ENCODE measurements at places on chromosomes 12 and 14.

DNA sequence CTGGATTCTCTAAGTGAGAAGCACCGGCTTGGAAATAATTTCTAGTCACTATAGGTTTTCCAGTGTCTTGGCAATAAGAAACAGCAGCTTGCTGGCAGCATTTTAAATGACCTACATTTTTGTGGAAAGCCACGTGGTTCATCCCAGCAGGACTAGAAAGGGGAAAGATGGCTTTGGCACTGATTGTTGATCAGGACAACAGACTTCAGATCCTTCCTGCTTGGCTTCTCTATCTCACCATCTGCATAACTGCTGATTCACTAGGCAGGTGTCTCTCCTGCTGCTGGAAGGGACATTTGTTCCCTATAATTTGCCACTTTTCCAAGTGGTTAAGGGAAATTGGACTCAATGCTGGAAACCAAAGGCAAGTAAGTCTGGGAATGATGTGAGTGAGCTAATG, 131.0 kb downstream of the TTC8 start:
- DNase-seq = peak; percentile 60

GRCh38 chr12:44889926-44890325, 13.8 kb upstream of the NELL2 start:
- no peak for DNase-seq

GRCh38 chr12:77746096-77746495, 84.6 kb upstream of the NAV3 start:
- DNase-seq = no peak

- no peak for DNase-seq
Observed at GRCh38 chr14:68593806-68594536, 198.9 kb downstream of the ZFP36L1 start.

- no peak for DNase-seq
Observed at GRCh38 chr12:13583630-13584029, 387.1 kb downstream of the EMP1 start.

- DNase-seq = peak; percentile 62
Observed at GRCh38 chr12:120761519-120761934, 35.9 kb downstream of the ACADS start.

DNA sequence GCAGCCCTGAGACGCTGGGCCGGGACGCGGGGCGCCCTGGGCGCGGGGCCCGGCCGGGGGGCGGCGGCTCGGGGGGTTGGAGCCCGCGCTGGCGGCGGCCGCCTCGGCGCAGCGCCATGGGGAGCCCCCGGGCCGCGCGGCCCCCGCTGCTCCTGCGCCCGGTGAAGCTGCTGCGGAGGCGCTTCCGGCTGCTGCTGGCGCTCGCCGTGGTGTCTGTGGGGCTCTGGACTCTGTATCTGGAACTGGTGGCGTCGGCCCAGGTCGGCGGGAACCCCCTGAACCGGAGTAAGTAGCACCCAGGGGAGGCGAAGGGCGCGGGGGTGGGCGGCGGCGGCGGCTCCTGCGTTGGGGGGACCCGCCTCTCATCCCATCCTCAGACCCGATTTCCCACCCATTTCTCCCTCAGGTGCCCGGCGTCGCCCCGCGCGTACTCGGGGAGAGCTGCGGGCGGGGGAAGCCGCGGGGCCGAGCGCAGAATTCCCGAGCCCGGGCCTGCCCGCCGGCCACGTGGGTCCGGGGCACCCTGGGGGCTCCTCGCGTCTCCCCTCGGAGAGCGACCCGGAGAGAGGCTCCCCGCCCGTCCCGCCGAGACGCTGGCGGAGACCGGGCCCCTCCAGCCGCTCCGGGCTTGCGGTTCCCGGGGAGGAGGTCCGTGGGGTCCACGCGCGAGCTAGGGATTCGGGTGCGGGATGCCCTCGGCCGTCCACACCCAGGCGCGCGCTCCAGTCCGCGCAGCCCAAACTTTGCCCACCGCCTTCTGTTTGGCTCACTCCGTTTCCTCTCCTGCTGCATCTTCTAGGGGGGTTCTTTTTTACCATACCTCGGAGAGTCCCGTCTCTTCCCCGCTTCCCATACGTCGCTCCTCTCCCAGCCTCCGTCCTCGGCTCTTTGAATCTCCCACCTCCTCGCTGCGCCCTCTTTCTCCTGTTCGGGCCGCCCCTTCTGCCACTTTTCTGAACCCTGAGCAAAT, 807 bp downstream of the B4GALNT3 start:
- peak; percentile 45 for DNase-seq

GRCh38 chr12:19992311-19992710, 376.0 kb upstream of the PDE3A start:
- DNase-seq = no peak

- DNase-seq = no peak
Observed at GRCh38 chr12:15532364-15532977, 210.2 kb downstream of the PTPRO start.

GRCh38 chr12:13613297-13613696, 368.1 kb downstream of the GRIN2B start:
- DNase-seq = no peak

GRCh38 chr14:30267141-30267540, 291.8 kb upstream of the G2E3 start:
- no peak for DNase-seq

GRCh38 chr12:126772171-126772864, 1494.7 kb upstream of the TMEM132C start:
- DNase-seq = no peak

GRCh38 chr12:124551268-124552144, 15.9 kb downstream of the NCOR2 start:
- peak; percentile 70 for DNase-seq

DNA sequence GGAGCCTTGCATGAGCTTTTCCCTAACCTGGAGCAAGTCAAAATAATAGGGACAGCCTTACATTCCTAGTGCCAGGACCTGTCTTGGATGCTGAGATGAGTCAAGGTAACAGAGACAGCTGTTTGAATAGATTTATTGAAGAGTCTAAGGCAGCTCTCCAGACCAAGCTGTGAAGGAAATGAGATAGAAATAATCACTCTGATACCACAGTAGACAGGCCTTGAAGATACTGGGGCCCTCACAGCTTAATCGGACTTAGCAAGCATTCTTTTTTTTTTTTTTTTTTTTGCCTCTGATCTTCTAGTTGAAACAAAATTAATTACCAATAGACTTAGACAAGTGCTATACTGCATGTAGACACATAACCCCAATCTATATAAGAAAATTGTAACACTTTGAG, 3.1 kb upstream of the RNASE9 start:
- no peak for DNase-seq

Data from retina (tissue), 1 donor.